ENCODE measurements at places on chromosomes 11 and 22.

DNA sequence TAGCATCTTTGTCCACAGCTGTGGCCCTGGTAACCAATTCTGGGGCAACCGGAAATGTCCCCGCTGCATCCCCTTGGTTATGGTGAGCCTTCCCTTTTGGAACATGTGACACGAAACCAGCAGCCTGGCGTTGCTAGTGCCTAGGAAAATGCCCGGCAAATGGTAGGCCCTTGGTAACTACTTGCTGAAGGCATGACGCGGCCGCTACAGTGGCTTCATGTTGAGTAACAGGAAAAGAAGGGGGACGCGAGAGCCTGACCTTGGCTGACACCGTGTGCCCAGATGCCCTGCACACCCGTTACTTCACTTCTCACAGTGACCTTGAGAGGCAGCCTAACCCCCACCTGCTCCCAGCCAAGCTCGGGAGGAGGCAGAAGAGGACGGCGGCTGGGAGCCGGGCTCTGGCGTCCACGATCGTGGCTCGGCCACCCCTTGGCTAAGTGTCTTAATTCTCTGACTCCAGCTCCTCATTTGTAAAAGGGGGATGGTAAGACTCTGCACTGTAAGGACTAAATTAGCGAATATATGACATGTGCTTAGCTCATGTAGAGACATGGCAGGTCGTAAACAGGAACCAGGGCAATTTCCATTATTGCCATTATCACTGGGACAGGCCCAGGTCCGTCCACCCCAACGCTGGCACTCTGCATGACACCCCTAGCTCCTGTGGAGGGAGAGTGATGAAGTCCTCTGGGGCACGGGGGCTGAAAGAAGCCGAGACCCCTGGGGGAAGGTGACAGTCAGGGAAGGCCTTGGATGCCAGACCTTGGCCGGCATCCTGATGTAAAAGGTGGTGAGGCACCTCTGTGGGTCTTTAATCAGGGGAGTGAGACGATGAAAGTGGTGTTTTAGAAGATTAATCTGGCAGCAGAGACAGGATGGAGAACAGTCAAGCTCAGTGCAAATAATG lies 18.9 kb downstream of the IFT27 start:
- no peak for DNase-seq

DNA sequence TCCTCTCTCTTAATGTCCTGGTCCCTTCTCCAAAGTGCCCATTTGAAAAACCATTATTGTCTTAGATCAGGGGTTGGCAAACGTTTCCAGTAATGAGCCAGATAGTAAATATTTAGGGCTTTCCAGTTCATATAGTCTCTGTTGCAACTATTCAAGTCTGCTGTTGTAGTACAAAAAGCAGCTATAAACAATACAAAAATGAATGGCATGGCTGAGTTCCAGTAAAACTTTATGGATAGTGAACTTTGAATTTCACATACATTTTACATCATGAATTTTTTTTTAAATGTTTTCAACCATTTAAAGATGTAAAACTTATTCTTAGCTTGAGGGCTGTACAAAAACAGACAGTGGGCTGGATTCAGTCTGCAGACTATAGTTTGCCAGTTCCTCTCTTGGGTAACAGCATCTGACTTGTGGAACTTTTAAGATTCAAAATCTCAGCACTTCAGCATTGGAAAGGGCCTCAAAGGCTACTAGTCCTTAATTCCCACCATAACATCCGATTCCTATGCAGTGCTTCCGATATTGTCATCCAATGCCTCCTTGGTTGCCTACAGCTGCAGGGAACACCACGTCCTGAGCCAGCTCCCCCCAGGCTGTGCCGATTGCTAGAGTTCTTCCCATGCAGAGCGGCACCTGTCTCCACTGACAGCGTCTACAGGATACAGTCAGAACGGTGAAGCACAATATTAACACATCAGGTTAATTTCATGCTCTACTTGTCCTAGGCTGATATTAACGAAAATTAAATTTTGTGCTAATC lies 65.6 kb upstream of the E2F8 start:
- DNase-seq, result no peak

DNA sequence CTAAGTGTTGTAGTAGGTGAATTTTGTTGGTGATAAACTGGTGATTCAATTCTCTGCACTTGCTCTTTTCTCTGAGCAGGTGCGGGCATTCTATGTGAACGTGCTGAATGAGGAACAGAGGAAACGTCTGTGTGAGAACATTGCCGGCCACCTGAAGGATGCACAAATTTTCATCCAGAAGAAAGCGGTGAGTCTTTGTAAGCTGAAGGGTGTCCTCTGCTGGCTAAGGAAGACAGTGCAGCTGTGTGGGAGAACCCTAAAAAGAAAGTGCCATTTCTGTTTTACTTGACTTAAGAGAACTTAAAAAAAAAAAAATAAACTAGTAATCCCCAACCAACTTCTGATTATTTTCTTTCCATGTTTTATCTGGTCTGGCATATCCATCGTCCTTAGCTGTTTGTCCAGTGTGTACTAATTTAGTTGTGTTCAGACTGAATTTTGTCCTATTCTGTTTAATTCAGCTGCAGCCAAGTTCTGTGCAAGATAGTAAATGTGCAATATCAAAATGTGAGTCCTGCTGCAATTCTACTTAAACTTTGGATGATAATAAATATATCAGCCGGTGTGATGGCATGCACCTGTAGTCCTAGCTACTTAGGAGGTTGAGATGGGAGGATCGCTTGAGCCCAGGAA lies 29.6 kb downstream of the CAT start:
- DNase-seq, result peak; percentile 85

GRCh38 chr11:57596266-57596885 lies 1.1 kb upstream of the SERPING1 start:
- DNase-seq, result no peak

DNA sequence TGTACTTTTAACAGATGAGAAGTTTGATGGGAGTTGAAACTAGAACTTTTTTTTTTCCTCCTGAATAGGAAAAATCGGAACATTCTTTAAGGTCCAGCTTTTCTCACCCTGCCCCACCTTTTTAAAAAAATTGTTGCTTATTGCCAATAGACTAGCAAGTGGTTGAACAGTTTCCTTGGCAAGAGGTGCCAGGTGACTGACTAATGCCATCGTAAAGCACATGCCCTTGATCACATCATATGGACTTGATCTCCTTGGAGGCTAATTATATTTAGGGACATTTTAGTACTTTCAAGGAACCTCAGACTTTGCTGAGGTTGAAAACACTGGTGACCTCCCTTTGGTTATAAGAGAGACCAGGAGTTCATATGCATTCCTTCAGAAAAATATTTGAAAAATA lies 57.6 kb downstream of the MTMR3 start:
- DNase-seq, result no peak

DNA sequence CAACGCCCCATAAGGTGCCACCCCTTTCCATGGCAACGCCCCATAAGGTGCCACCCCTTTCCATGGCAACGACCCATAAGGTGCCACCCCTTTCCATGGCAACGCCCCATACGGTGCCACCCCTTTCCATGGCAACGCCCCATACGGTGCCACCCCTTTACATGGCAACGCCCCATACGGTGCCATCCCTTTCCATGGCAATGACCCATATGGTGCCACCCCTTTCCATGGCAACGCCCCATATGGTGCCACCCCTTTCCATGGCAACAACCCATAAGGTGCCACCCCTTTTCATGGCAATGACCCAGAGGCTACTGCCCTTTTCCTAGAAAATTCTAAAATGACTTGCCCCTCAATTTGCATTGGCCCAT lies 72.1 kb downstream of the BRD1 start:
- DNase-seq, result no peak

GRCh38 chr11:45918331-45918941 lies 759 bp upstream of the PEX16 start:
- peak; percentile 88 for DNase-seq

- peak; percentile 41 for DNase-seq
Measured at GRCh38 chr11:86931548-86932258, 23.5 kb downstream of the FZD4 start.

DNA sequence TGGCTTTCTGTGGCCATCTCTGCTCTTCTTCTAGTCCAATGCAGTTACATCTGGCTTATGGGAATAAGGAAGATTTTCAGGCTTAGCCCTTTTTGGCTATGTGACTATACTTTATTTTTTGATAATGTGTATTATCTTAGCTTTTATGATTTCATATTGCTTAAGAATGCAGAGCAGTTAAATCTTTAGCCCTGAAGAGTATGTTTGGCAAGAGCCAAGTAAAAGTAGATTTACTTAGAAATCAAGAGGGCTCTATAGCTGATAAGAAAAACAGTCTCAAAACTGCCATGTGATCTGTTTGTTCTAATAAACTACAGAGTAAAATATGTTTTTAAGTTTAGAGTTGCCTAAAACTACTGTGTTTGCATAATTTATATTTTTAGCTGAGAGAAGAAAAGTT lies 61.2 kb downstream of the RNF169 start:
- no peak for DNase-seq

DNA sequence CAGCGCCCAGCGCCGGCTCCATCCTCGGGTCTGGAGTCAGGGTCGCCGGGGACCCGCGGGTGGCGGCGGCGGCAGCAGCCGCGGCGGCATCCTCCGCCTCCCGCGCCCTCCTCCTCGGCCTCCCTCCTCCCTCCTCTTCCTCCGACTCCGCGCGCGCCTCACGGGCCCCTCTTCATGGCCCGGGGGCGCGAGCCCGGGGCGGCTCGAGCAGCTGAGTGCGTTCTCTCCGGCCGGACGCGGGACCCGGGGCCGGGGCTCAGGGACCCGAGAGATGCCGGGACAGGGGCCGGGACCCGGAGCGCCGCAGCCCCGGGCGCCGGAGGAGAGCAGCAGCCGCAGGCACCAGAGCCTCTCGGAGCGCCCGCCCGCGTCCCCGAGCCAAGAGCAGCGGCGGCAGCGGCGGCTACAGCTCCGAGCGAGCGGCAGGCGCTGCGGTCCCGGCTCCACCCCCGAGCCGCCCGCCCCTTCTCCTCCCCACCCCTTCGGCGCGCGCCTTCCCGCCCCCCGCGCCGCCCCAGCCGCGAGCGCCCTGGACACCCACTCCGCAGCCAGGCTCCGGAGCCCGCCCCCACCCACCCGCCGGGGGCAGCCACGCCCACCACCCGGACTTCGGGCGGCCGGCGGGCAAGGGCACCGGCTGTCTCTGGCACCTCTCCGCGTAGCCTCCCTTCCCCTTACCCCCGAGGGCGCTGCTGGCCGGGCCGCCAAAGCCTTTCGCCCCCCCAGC lies at the start of gene CHST1:
CHST1 (minus strand) TSS at position 417 of the 727 bp plus-strand sequence. CDS start 14,699 bp downstream, outside the sequence.
- peak; percentile 59 for DNase-seq

- no peak for DNase-seq
Measured at GRCh38 chr11:2249189-2249916, 21.0 kb downstream of the ASCL2 start.

DNA sequence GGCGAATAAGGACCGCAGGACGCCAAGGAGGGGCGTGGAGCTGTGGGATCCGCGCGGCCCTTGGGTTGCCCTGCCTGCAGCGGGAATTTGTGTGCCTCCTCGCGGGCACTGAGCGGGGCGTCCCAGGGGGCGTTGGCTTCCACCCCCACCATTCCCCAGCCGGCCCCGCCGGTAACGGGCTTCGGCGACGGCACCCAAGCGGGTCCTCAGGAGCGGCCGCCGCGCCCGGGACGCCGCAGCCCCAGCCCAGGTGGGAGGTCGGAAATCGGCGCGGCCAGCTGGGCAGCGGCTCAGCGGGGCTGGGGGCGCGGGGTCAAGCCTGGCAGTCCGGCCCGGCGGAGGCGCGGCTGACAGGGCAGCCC lies 320 bp downstream of the CLTCL1 start:
- no peak for DNase-seq

DNA sequence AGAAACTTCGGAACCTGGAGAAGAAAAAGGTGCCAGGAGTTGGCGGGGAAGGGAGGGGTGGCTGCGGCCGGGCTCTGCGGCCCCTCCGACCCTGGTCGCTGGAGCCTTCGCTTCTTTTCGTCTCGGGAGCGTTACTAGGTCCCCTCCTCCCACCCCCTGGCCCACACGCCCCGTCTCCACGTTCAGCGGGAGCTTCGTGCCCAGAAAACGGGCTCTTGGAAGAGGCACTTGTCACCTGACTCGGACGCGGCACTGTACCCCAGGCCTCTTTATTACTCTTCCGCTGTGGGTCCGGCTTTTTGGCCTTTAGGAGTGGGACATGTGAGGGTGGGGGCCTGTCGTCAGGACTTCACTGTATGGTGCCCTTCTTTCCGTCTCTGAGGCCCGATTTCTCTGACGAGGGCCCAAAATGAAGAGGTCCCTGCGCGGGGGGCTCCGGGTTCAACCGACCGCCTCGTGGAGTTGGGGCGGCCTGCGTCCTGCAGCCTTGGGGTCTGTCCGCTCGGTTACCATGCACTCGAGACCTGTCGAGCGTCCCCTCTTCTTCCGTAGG lies 1.2 kb downstream of the CAPRIN1 start:
- DNase-seq, result peak; percentile 48

- peak; percentile 83 for DNase-seq
Measured at GRCh38 chr11:102390667-102391465, 43.9 kb downstream of the BIRC2 start.

- no peak for DNase-seq
Measured at GRCh38 chr22:26394777-26395176, 34.3 kb upstream of the ASPHD2 start.

- DNase-seq, result no peak
Measured at GRCh38 chr22:40972587-40972986, 21.4 kb downstream of the RBX1 start.

DNA sequence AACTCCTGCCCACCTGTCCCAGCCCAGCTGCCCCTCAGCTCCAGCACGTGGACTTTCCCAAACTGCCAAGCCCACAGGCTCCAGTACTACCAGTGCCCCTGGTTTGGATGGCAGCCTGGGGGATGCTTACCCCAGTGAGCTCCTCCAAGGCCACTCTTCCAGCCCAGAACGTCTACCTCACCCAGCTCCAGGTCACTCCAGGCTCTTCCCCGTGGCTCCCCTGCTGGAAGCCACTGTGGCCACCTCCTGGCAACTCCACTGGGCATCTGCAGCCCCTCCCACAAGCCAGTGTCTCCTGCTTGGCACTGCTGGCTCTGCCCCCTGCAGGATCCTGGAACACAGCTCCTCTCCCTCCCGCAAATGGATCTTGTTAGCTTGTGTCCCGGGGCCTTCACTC lies 29.3 kb downstream of the LMO1 start:
- DNase-seq, result no peak

Data from hematopoietic multipotent progenitor cell treated with erythropoietin and hydrocortisone succinate and interleukin-3 and kit ligand, for 4 days (in vitro differentiated cells).